ENCODE measurements at places on chromosomes 12 and 14.

- DNase-seq: no peak
Observed at GRCh38 chr14:89276424-89276975, 140.5 kb downstream of the FOXN3 start.

- no peak for DNase-seq
Observed at GRCh38 chr12:88897723-88898122, 317.5 kb upstream of the KITLG start.

DNA sequence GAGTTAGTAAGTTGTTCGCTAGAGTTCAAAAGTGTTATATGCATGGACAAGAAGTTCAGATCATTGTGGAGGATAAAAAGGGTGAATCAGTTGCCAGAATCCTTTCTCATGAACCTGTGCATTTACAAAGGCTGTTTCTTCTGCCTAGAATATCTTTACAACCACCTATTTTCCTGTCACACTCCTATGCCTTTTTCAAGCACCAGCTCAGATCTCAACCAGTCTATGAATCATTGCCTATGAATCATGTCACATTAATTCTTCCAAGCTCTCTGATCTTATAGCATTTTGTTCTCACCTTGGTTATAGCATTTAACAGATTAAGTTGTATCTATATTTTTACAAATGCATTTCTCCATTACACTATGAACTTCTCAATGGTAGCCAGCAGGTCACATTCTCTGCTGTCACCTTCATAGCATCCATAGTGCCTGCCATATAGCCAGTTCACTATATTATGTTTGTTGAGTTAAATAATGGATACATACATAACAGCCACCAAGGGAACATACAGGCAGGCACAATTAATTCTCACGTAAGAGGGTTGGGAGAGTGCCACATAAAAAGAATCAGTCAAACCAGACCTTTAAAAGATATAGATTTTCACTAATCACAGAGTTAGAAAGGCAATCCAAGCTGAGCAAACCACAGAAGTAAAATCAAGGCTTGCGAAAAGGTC is 573.0 kb downstream of the FOXG1 start:
- no peak for DNase-seq

DNA sequence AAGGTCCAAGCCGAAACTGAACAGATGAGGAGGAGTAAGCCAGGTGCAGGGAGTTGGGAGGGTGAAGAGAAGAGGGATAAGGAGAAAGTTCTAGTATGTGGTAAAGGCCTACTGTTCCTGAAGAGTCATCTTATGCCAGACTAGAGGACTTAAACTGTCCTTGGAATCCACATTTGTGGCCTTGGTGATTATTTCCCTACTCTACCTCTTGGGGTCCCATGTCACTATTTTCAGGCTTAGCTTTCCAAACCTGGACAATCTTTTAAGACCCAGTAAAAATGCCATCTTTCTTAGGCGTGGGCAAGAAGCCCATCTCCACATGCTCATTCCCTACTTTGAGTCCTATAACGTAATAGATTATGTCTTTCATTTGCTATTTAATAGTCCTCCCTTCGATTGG is 40.1 kb upstream of the CRY1 start:
- DNase-seq: no peak

- peak; percentile 96 for DNase-seq
Observed at GRCh38 chr14:31966896-31967668, 110.0 kb upstream of the ARHGAP5 start.

All from cerebellar cortex (tissue), 1 donor.